Activated effector memory CD4-positive, alpha-beta T cell treated with anti-CD3 and anti-CD28 coated beads, Interleukin-2, amount 50 U/mL, for 16 hours (primary cell): ENCODE measurements at places on chromosomes 6 and 20.

DNA sequence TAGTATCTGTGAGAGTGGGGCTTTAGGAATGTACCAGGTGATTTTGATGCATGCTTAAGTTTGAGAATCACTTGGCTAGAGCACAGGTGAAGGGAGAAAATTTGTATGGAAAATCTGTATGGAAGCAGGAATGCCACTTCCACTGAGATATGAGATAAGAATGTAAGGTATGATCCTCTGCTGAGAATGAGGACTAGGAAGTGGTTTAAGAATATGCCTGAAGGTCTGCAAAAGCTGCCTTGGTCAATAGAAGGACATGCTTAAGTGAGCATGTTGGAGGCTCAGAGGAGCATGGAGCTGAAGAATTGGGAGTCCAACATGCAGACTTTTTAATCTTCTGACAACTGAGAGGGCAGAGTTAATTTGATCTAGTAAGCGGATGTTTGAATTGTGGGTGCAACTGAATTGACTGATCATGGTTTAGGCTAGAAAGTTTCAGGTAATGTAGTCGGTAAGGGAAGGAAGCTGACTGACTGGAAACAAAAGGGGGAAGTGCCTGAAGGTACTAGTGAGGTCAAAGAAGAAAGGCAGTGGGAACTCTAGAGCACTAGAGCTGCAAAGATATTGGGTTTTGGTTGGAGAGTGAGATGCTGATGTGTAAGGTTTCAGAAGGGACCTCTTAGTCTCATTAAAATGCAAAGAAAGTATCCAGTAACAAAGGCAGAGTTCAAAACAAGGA lies 28.6 kb upstream of the NOTCH4 start:
- DNase-seq: no peak

DNA sequence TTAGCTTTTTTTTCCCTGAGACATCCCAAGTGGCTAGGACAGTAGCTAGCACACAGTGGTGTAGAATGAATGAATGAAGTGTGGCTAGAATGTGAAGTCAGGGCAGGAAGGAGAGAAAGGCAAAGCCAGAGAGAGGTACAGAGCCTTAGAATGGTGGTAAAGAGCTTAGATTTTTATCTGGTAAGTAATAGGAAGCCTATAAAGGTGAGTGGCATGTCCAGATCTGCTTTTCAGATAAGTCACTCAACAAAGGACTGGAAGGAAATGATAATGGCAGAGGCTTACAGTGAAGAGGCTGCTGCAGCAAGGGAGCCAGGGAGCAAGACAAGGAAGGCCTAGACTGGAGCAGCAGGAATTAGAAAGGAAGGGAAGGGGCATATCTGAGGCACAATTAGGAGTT lies 96.0 kb upstream of the PRDM1 start:
- no peak for DNase-seq

DNA sequence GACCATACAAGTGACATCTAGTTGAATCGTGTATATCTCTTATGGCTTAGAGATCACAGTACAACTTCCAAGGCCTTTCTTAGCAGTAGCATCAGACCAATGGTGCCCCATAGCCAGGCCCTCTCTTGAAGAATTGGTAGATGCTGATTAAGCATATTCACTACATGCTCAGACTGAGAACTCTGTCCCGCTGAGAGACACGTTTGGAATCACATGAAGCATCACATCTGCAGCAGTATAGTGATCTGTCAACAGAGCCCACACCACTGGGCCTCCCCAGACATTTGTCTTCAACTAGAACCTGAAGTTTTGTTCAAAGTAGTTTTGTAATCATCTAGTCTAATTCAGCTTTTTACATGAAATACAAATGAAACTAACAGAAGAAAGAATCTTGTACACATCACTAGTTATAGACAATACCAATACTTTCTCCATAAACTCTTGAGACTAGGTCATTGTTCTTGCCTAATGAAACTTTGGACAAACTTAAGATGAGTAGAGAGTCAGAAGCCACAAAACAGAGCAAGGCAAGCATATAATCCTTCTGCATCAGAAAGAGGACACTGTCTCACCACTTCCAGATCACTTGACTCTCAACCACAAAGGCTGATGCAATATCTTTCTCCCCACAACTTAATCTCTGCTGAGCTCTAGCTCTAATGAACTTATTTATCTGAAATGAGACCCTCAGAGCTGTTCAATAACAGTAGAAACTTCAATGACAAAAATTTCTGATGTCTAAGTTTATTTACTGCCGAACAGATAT lies 182.7 kb downstream of the TBX18 start:
- no peak for DNase-seq

DNA sequence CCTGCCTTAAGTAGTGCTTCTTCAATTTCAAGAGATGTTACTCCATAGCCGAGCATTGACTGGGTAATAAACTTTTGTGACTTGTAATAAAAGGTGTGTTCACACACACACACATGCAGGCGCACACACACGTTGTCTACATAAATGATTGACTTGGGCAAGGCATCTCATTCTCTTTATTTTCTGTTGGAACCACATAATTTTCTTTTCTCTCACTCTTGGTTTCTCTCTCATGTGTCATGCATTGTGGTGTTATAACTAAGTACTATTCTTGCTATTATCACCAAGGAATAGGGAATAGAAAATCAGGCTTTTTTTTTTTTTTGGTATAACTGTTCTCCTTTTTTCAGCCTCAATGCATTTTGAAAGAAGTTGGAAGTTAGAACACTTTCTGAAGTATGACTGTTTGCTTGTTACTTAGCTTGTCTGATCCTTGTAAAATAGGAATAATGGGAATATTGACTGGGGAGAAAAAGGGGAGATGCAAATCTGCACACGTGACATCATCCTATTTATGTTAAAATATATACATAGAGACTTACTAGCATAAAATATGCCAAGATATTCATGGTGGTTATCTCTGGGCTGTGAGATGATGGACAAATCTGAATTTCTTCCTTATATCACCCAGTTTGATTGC lies 26.1 kb upstream of the CD83 start:
- DNase-seq: no peak

- no peak for DNase-seq
Observed at GRCh38 chr6:90157441-90157840, 139.2 kb downstream of the BACH2 start.

GRCh38 chr6:71523548-71523947 lies 234.9 kb downstream of the OGFRL1 start:
- no peak for DNase-seq

DNA sequence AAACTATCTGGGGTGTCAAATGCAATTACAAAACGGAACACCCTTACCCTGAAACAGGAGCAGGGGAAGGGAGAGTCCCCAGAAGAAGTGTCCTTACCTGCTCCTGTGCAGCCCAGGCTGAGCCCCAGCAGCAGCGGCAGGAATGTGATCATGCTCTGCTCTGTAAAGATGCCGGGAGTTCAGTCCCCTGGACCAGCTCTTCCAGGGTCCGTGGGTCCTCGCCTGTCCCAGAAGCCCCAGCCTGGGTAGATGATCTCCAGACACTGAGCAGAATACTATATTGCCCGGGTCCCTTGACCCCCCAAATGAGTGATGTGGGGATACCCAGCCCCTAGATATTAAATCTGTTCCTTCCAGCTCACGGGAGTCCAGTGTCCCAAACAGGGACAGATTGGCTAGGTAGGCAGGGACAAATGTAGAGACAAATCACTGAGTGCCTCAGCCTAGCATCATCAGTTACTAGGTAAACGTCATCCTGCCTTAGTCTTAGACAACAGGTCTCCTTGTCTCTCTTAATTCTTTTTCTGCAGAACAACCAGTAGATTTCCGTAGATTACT lies at the start of gene HLA-DMB:
Gene HLA-DMB (minus strand): TSS at position 373 of the 558 bp plus-strand sequence. CDS start 221 bp downstream, at position 152.
- peak; percentile 65 for DNase-seq

DNA sequence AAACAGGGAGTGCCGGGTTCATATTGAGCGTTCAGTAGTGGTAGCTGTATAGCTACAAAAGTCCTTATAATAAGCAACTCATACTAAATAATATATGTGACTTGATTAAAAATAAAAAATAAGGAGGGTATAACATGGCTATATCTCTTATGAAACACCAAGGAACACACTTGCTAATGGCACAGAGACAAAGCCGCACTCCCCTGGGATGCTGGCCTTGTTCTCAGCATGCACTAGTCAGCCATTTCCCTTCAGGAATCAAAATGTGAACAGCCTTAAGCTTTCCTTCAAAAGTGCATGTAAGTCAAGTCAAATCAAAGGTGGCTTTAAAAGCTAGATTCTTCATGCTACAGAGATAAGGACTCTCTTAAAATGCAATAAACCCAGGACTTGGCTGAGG lies 9.4 kb downstream of the HMGCLL1 start:
- DNase-seq: no peak

GRCh38 chr20:24784607-24785006 lies 164.5 kb upstream of the CST7 start:
- DNase-seq: no peak

- DNase-seq: no peak
Observed at GRCh38 chr6:4450237-4450636, 314.9 kb upstream of the ECI2 start.

DNA sequence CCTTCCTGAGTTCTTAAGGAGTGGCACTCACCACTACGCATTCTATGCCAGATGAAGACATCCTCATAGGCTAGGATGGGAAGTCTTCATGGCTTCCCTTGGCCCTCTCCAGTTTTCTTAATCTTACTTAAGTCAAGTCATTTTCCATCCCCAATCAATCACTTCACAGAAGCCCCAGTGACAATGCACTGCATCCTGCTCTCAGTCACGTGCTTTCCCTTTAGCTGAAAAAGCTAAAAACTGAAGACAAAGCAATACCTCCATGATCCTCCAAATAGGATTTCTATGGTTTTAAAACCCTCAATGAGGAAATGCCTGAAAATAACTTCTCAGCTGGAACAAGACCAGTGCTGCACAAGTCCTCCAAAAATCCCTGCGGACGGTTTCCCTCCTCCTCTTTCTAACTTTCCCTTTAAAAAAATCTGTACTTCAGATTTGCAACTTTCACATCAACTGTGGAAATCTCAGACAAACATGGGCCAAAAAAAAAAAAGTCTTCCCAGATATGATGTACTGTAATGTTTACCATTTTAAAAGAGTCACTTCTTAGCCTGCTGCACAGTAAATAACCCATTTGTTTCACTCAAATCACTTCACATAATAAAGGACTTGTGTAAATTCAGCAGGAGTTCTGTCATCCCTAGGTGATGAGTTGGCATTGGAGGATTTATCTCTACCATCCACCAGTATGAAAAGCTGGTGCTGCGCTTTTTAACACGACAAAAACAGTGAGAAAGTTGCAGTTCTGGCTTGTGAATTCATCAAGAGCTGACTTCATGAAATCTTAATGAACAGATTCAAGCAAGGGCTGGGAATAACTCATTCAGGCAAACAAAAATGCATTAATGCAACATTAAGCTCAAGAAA lies 590.0 kb upstream of the NOX3 start:
- DNase-seq: no peak

- no peak for DNase-seq
Observed at GRCh38 chr6:81722506-81723223, 29.8 kb downstream of the TENT5A start.

DNA sequence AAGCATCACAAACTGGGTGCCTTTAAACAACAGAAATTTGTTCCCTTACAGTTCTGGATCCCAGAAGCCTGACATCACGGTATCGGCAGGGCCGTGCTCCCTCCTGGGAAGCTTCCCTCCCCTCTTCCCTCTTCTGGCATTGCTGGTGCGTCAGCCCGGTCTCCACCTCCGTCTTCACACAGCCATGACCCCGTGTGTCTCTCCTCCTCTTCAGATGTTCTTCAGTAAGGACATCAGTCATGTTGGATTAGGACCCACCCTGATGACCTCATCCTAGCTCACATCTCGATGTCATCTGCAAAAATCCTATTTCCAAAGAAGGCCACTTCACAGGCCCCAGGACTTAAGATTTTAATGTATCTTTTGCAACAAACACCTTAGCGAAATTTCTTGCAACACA lies 38.4 kb upstream of the TBXT start:
- DNase-seq: no peak

DNA sequence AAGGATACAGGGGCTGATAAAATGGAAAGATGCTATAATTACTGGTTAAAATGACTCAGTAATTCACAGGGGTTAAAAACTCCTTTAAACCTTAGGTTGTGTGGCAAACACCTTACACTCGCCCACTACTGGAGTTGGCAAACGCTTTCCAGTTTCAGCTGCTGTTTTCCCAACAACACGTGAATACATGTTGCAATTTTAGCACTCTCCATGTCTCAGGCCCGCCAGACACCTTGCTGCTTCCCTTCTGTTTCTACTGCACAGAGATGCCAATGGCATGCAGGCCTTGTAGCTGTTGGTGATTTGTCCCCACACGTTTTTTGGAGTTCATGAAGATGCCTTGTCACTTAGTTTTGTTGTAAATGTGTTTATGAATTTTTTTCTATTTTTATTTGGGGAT lies 5.3 kb upstream of the TTPAL start:
- no peak for DNase-seq

DNA sequence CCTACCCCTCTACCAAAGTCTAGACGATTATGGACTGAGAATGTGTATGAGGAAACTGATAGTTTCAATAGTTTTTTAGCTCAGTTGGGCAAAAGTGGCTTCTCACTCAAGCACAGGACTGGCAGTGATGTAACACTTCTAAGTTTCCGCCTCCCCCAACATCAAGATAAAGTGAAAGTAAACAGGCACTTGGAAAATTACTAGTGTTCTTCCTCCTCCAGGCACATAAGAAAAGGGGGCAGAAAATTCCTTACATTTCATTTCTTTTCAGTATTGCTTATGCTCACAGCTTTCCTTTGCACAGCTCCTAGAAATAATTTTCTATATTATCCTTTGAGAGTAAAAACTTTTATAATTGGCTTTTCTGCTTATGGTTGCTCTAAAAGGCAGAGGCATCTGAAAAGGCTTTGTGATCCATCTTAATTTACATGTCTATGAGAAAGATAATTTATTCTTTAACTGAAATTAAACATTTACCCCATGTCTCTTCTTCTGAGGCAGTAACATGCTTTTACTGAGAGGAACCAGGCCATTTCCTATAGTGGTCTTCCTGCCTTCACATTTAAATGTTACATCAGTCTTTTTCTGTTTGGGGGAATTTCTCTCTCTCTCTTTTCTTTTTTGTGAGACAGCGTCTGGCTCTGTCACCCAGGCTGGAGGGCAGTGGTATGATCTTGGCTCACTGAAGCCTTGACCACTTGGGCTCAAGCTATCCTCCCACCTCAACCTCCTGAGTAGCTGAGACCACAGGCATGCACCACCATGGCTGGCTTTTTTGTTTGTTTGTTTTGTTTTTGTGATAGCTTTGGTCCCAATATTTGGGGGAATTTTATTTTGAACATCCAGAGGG lies 65.0 kb upstream of the EEF1A1 start:
- no peak for DNase-seq

DNA sequence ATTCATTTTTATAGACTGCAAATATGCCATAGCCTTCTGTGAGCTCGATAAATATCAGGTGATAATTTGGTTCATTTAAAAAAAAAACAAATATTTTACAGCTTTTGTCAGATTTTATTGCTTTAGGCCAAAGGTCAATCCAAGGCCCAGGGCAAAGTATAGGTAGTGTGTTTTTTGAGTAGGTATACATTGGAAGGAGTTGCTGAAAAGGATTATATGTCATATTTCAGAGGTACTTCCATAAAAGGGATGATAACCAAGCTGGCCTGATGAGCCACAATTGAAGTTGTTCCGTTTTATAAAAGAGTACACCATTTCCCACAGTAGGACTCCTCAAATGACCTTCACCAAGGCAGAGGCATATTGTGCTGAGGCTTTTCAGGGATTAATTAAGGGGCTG lies 452.8 kb upstream of the FLRT3 start:
- no peak for DNase-seq

- no peak for DNase-seq
Observed at GRCh38 chr20:37758332-37758731, 64.5 kb downstream of the CTNNBL1 start.

GRCh38 chr6:38396209-38396608 lies 243.5 kb downstream of the BTBD9 start:
- DNase-seq: no peak
